ENCODE measurements at places on chromosomes 2 and 18.

DNA sequence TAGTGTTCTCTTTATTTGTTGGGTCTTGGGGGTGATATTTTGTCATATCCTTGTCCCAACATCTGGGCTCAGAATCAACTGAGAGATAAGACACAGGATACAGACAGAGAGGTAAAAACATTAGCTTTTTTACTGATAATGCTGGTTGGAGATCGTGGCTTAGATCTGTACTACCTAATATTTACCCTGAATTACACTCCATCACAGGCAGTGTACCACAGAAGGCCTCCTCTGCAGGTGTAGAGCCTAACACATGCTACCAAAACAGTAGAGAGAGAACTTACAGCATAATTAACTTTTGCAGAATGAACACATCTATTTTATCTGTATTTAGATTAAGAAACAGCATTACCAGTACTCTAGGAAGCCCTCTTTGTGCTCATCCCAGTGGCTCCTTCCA is 6.8 kb downstream of the AGPS start:
- no peak for DNase-seq

DNA sequence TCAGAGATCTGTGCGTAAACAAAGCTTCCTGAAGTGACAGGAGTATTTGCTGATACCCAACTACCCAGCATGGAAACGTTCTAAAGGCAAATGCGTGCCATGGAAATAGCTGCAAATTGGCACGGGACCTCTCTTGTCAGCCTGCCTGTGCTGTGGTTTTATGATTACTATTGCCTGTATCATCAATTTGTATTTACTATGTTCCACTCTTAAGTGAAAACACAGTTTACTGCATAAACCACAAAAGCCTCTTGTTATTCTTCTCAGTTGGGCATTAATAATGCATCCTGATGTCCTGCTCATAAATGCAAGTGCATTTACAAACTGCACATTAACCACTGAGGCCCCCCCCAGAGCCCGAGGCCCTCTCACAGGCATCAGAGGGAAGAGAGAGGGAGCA is 196.6 kb upstream of the SLC35G4 start:
- no peak for DNase-seq

- peak; percentile 21 for DNase-seq
These were observed 1.6 kb downstream of the KANSL1L start for GRCh38 chr2:210169516-210170195.

DNA sequence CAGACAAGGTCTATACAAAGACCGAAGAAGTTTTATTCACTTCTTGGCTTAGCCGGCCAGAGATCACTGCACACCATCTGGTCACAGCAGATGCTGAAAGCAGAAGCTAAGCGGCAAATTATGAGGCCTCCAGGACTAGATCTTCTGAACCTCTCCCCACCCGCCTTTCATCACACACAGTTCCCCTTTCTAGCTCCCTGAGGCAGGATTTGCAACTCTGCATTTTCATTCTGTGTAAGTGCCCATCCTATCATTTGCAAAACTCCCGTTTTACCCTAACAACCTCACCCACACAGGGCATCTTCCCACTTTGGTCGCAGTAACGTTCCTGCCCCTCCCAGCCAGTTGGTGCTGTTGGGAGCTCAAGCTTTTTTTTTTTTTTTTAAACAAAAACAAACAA is 3.1 kb upstream of the MOB1A start:
- peak; percentile 98 for DNase-seq

GRCh38 chr2:102081606-102082005 is 60.9 kb upstream of the IL1R1 start:
- DNase-seq: peak; percentile 58

DNA sequence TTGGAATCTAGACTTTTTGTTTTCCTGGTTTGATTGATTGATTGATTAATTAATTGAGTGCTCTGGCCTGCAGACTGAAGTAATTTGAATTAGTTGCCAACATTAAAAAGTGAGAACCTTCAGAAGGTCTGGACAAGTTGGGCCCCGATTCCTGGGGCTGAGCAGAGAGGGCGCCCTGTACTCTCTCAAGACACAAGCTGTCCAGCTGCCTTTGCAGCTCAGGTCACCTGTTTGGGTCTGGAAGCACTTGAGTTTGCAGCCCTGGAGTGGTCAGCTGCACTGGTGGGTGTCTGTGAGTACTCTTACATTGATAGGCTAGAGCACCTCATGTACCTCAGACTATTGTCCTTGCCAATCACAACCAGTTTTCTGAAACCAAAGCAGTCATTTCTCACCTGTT is 22.7 kb upstream of the CELF4 start:
- DNase-seq: no peak

GRCh38 chr2:108616751-108617161 is 82.5 kb downstream of the LIMS1 start:
- no peak for DNase-seq

DNA sequence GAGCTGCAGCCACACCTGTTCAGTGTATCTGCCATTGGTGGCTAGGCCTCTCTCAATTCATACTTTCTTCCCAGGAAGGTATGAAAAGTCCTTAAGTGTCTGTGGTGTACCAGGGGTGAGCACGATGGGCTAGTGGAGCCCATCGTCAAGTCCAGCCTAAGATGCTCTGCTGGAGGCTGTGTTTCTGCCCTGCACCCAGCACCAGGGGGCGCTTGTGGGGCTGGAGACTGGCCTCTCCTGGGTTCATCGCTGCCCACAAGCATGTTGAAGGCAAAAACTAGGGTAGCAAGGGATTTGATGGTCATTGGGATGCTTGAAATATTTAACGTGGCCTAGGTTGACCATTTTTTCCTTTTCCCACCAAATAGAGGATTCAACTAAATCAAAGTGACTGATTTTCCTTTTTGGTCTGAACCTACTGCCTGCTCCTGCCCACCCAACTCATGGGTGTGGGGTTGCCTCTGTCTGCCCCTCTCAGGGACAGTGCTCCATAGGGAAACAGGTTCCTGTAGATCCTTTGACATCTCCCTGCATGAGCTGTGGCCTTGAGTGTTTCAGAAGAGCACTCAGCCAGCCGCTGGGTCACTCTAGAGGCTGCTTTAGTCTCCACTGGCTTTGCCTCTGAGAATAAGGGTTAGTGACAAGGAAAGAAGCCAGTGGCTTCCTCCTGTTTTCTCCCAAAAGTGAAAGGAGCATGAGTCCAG is 59.0 kb downstream of the TPGS2 start:
- peak; percentile 11 for DNase-seq

GRCh38 chr2:202910698-202911097 is 775 bp downstream of the WDR12 start:
- no peak for DNase-seq

DNA sequence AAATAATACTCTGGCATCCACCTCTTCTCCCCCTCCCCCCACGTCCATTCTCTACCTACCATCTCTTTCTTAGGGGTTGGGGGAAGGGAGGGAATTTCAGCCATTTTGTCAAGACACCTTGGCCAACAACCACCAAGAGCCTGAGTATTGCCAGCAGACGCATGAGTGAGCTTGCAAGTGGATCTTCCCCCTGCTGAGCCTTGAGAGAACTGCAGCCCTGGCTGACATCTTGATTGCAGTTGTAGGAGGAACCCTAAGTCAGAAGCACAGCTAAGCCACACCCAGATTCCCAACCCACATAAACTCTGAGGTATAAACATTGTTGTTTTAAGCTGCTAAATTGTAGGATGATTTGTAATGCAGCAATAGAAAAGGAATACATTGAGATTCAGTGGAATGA is 165.6 kb downstream of the TMEFF2 start:
- DNase-seq: no peak

DNA sequence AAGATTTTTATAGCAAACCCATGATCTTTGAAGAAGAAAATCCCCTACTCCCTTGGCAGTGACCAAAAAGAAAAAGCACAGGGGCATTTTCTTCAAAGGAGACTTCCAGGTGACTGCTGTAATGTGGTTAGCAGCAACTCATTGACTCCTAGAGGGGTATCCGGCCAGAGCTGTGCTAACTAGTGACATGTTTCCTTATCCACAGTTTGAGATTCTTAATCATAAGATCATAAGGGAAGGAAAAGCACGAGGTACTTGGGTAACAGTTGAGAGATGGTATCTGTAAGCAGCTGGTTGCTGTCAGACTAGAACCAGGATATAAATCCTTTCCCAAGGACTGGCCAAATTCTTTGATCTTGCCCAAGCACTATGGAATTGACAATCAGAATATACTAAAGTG is 124.7 kb downstream of the MREG start:
- DNase-seq: peak; percentile 47

DNA sequence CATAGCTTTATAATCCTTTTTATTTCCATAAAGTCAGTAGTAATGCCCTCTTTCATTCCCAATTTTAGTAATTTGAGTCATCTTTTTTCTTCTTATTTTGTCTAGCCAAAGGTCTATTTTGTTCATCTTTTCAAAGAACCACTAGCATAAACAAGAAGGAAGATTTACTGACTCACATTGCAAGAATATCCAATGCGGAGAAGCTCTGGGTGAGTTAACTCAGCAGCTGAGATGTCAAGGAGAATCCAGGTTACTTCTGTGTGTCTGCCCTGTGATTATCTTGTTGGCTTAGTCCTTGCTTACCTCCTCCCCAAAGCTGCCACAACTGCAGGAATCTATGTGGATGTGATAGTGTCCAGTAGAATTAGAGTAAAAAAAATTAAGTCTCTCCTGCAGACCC is 311.4 kb upstream of the NCKAP5 start:
- DNase-seq: no peak

GRCh38 chr2:69770193-69770702 is 28.3 kb downstream of the ANXA4 start:
- DNase-seq: peak; percentile 76

GRCh38 chr18:28108254-28108653 is 68.7 kb downstream of the CDH2 start:
- DNase-seq: no peak

GRCh38 chr2:47373747-47374146 is 29.2 kb upstream of the MSH2 start:
- DNase-seq: no peak

- DNase-seq: no peak
These were observed 97.2 kb downstream of the SOS1 start for GRCh38 chr2:39023649-39024048.

- no peak for DNase-seq
These were observed 62.8 kb downstream of the EFEMP1 start for GRCh38 chr2:55860832-55861231.

DNA sequence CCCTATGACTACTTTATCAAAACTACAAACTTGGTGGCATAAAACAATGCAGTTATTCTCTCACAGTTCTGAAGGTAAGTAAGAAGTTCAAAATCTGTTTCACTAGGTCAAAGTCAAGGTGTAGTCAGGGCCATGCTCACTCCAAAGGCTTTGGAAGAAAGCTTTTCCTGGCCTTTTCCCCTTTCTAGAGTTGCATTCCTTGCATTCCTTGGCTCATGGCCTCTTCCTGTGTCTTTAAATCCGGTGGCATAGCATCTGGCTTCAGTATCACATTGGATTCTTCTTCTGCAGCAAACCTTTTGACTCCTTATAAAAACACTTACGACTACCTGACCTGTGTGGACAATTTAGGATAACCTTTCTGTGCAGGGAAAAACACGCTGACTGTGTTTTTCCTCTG is 543.5 kb upstream of the HNMT start:
- no peak for DNase-seq

GRCh38 chr2:98396745-98397355 is 47.8 kb upstream of the INPP4A start:
- no peak for DNase-seq

- no peak for DNase-seq
These were observed 6.2 kb upstream of the PLCL1 start for GRCh38 chr2:197798187-197798586.

DNA sequence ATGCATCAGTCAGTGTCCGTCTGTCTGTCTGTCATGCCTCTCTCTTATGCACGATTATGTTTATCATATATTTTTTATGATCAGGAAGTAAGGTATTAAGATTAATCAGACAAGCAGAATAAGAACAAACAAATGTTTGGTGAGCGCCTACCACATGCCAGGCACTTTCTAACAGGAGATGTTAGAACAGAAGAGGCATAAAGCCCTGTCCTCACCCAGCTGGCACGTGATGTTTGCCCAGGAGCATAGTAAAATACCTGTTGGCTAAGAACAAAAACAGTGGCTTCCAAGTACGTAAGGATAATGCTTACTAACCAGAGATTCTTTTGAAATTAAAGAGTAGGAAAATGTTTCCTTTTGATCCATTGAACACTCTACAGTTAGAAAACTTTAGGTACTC is 380.2 kb upstream of the RAB12 start:
- no peak for DNase-seq

DNA sequence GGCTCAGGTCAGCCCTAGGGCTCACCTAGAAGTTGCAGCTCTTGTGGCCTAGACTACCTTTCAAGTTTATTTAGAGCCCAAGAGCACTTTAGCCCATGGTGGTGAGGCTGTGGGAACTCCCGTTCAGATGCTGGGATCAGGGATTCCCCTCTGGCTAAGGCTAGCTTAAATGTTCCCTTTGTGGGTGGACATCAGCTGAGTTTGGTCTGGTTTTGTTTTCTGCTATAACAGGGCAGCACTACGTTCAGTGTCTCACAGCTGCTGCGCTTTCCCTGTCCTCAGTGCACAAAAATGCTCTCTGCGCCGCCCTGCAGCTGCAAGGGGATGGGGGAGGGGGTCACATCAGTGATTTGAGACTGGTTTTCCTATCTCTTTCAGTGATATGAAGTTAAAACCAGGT is 170.5 kb upstream of the KCNJ3 start:
- no peak for DNase-seq

DNA sequence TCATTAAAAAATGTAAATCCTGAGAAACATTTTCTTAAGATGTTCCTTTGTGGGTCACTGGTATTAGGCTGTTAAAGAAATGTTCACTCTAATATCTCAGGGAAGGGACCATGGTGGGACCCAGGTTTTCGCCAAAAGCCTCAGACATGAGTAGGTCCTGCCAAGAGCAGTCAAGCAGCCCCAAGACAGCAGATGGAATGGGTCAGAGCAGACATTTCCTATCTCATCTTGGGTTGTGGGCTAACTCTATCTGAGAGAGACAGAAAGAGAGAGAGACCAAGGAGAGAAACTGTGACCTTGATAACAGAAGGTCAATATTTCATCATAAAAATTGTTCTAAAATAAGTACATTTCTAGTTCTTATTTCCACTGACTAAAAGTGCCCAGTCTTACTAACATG is 661.7 kb downstream of the TSN start:
- DNase-seq: no peak

- peak; percentile 48 for DNase-seq
These were observed 64.1 kb downstream of the SIGLEC15 start for GRCh38 chr18:45889419-45890064.

DNA sequence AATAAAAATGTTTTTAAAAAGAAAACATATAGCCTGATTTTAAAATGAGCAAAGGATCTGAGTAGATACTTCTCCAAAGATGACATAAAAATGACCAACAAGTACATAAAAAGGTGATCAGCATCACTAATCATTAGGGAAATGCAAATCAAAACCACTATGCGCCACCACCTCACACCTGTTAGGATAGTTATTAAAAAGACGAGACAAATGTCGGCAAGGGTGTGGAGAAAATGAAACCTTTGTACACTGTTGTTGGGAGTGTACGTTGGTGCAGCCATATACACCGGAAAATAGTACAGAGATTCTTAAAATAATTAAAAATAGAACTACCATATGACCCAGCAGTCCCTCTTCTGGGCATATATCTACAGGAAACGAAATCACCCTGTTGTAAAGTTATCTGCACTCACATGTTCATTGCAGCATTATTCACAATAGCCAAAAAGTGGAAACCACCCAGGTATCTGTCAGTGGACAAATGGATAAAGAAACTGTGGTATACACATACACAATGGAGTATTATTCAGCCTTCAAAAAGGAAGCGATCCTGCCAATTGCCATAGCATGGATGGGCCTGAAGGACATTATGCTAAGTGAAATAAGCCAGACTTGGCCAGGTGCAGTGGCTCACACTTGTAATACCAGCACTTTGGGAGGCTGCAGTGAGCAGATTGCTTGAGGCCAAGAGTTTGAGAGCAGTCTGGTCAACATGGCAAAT is 91.6 kb downstream of the PRKRA start:
- DNase-seq: no peak
